Right lobe of liver (tissue), 6 donors: ENCODE measurements at places on chromosomes 7 and 10. TPM values are rescaled to one million over a fixed set of nuclear protein-coding genes. Genes with fewer than 3 reads are reported as not detected.

- no peaks in the 10 kb centered on the region for H3K27me3 ChIP-seq
- peak; percentile 79 for DNase-seq
- no peaks in the 10 kb centered on the region for H3K4me1 ChIP-seq
- H3K4me3 ChIP-seq: peak overlapping the region; percentile 75
- no peaks in the 10 kb centered on the region for H3K36me3 ChIP-seq
These were observed 719 bp downstream of the DPY19L1 start for GRCh38 chr7:35036361-35037171.

DNA sequence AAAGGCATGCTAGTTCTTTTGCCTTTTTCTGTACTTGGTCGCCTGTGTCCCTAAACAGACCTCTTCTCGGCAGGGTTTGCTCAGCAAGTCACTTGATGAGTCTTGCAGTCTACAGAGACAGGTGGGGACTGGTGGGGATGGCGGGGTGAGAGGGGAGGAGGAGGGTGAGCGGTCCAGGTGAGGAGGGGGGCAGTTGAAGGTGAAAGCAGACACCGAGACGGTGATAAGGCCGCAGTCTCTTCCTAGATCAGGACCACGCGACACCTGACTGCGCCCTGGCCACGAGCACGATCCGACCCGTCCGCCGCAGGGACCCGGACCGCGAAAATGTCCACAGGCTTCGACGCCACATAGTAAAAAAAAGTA is 566 bp downstream of the ASNS start:
- H3K4me3 ChIP-seq: peak overlapping the region; percentile 51
- no peaks in the 10 kb centered on the region for H3K4me1 ChIP-seq
- no peak overlapping the region for H3K27ac ChIP-seq

DNA sequence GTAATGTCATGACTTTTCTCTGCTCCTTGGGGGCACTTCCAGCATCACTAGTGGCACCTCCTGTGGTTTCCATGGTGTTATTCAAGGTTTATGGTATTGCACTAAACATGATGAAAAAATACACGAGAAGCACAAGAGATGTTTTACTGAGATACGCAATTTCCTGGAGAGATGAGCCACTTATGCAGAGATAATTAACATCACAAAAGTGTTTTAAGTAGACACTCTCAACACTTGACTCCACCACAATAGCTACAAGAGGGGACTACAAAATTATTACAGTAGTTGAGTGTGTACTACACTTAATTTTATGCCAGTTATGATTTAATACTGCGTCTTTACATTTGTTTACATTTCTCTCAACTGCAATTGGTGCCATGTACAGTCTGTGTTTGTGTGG is 906.7 kb downstream of the DNAJB9 start:
- H3K4me3 ChIP-seq: no peak overlapping the region
- H3K27me3 ChIP-seq: no peaks in the 10 kb centered on the region
- no peak for DNase-seq
- no peaks in the 10 kb centered on the region for H3K36me3 ChIP-seq
- H3K4me1 ChIP-seq: no peaks in the 10 kb centered on the region
- no peak overlapping the region for H3K27ac ChIP-seq

DNA sequence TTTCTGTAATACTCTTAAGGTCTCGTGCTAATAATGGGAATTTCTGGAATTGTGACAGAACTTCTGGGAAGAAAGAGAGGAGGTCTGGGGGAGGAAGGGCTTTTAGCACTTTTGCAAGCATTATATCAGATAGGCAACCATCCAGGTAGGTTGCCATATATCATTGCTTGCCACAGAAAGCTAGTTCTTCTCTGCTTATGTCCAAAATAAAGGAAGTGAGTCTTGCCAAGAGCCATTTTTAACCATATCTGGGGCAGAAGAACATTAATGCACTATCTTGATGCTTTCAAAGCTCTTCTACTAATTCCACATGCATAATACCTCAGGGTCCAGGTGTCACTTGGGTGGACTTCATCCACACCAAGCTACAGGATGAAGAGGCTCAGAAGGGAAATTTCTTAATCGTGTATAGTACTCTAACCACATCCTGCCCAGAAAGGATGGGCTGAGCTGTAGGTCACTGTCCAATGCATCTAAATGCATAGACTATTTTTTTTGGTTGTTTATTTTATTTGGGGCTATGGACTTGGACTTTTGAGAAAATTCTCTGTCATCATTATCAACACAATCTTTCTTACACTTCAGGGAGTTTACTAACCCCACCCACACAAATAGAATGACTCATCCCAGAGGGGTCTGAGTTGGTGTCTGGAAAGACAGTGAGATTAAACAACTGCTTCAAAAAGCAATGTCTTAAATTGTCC is 68.9 kb upstream of the ADO start:
- no peak overlapping the region for H3K4me3 ChIP-seq
- H3K36me3 ChIP-seq: no peaks in the 10 kb centered on the region
- H3K27ac ChIP-seq: no peak overlapping the region
- no peak for DNase-seq

TMEM270 gene
- not detected for total RNA-seq
